ENCODE measurements at places on chromosomes 12 and 14.

- no peak for DNase-seq
These were observed 11.6 kb downstream of the CIPC start for GRCh38 chr14:77109656-77110055.

GRCh38 chr12:112357214-112357613, 25.0 kb downstream of the HECTD4 start:
- no peak for DNase-seq

DNA sequence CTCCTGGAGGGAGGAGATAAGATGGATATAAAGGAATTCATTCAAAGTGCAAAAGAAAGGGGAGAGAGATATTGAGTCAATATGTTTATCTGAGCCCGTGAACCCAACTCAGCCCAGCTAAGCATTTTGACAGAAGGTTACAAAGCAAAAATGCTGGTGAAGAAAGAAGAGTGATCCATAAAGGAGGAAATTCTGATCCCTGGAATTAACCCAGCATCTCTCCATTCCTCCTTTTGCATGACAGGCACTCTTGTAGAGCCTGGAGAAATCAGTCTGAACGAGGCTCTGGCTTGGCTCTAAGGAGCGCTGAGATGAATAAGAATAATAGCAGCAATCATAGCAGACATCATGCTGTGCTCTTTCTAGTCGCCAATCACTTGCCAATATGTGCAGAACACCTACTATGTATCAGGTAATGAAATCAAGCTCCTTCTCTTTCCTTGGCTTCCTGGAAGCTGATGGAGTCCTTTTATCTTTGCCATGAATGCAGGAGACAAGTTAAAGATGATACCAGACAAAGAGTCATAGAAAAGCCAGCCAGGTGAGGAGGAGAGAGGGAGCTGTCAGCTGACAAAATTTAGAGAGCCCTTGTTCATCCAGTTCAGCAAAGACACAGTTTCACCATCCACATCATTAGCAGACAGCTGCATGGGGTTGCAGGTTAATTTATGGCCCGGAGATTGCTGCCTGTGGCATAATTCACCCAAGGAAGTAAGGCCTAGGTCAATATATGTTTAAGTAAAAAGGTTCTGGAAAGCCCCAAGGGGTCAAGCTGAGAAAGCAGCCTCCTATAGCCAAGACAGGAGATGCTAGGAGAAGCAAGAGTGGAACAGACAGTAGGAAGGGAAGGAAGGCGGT, 476.5 kb upstream of the TBX3 start:
- no peak for DNase-seq

- no peak for DNase-seq
These were observed 1905.4 kb upstream of the FLRT2 start for GRCh38 chr14:83624541-83624940.
